ENCODE measurements at places on chromosomes 4 and X.
A peak's percentile ranks its signal among the peaks of the same experiment; 100 is the strongest.

DNA sequence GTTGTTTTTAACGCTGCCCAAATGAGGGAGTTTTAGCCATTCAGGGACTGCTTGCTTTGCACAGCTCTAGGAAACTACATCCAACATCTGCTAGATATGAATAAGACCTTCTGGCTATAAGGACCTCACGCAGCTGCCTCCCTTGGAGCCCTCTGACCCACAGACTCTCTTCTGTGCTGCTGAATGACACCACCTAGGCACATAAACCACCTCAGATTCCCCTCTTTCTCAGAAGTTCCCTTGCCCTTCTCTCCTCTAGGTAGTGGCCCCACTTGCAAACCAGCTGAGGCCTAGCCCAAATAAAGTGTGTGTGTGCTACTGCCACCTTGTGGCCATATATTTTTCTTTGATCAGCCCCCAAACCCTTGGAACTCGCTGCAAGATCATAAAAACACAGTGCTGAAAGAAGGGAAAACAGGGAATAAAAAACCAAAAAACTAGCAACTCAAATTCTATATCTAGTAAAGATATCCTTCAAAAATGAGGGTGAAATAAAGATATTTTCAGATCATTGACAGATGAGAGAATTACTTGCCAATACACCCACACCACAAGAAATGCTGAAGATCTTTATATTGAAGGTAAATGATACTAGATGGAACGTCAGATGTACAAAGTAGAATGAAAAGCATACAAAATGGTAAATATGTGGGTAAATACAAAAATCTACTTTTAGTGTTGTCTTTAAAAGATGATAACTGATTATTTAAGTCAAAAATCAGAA lies 265.9 kb downstream of the ADAMTS3 start:
- DNase-seq = peak; percentile 16

GRCh38 chr4:140252742-140253555 lies 99.0 kb upstream of the MAML3 start:
- DNase-seq = peak; percentile 47

DNA sequence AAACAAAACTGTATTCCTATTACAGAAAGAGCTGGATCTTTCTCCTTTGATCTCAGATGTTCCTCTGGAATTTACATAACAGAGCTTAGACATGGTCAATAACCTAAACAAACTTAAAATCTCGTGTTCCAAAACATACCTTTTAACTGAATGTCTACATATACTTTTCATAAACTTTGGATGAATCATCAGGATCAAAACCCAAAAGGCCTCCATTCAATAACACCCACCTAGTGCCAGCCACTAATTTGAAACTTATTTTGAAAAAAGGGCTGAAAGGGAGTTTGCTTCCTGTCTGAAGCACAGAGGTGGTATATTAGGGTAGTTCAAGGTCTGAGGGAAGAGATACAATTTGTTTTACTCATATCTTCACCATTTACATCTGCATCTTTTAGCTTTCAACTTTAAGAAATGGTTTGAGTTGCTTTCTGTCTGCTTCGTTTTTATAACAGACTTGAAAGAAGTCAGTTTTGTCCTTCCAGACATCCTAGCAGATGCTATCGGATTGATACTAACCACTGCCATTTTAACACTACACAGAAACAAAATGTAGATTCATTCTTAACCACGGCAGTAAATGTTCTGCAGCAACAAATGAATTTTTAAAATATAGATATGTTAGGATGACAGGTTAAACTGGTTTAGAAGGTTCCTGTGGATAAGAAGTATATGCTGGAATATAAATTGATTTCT lies 242.8 kb upstream of the DKK2 start:
- no peak for DNase-seq

DNA sequence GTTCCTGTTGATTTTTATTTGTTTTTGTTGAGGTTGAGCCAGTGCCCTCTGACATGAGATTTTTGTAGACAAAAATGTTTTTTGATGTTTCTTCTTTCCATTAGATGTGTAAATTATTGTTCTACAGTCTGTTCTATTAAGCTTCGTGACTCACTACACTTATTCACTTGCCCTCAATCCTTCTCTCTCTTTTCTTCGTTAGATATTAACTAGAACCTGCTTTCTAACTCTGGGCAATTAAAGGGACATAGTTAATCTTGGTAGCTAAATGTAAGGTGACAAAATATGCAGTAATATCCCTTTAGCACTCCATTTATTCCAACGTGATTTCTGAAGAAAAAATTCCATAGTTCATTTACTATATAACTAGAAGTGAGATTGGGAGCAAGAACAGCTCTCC lies 333.9 kb downstream of the PDHA2 start:
- no peak for DNase-seq

GRCh38 chrX:39427492-39427891 lies 626.2 kb downstream of the MID1IP1 start:
- DNase-seq = peak; percentile 31

DNA sequence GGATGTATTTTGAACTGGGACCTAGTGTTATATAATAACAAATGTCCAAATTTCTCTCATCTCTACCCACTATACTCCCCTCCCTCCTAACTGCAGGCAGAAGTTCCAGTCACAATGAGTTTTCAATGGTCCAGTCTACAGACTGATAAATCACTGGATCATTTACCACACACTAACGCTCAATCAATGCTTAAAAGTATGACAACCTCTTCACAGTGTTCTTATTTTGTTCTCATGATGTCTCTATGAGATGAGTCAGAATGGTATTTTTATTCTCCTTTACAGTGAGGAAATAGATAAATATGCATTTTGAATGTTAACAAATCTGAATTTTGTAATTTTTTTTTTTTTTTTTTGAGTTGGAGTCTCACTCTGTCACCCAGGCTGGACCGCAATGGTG lies 83.7 kb upstream of the ETNPPL start:
- DNase-seq = no peak

- DNase-seq = no peak
Measured at GRCh38 chrX:69369999-69370398, 134.1 kb upstream of the NALF2 start.

GRCh38 chr4:6192245-6192644 lies 8.1 kb downstream of the JAKMIP1 start:
- DNase-seq = no peak

GRCh38 chrX:148573119-148573518 lies 72.7 kb downstream of the AFF2 start:
- DNase-seq = no peak

DNA sequence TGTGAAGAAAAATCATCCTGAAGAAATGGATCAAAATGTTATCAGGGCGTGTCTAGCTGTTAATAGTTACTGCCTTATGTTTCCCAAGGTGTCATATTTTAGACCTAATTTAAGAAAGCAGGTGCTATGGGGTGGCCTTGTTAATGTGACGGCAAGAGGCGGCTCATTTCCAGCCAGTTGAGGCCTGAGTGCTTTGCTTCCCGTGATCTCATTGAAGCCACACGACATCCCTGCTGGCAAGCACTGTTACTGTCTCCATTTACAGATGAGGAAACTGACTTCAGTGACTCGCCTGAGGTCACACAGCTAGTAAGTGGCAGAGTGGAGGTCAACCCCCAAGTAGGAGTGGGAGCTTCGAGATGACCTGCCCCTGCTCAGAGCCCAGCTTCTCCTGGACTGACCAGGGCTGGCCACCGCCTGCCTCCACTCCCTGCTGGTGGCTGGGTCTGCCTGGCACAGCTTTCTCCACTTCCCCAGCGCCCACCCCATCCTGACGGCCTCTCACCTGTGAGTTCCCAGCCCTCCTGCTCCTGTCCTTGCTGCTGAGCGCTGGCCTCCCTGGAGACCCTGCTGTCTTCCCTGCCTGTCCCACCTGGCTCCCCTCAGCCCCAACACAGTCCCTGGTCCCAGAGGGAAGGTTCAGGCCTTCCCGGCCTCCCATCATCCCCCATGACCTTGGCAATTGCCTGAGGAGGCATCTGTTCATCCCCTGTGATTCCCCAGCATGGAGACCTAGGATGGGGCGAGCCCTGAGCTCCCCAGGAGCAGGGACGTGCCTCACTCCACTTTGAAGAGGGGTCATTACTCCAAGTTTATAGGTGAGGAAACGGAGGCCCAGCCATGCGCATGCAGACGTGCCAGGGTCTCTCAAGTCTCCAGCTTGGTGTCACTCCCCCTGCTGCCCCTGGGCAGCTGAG lies 47.7 kb upstream of the SORCS2 start:
- DNase-seq = no peak

GRCh38 chrX:98231003-98231402 lies 1347.3 kb downstream of the RPA4 start:
- no peak for DNase-seq

GRCh38 chr4:3291411-3291968 lies 1.3 kb upstream of the RGS12 start:
- DNase-seq = no peak

DNA sequence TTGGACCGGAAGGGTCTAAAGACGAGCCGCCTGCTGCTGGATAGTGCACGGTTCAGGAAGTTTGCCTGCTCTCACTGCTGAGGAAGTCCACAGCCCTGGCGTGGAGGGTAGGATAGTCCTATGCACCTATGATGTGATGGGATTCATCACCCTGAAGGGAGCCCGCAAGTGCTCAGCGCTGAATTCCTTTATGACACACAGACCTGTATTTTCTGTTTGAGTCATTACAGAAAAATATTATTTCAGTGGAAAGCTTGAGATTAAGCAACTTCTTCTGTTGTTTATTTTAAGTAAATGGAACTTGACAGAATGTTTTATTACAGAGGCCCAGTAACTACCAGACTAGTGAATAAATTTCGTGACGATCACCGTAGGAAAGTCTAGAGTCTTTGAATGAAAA lies 123.2 kb downstream of the TRIML1 start:
- no peak for DNase-seq

DNA sequence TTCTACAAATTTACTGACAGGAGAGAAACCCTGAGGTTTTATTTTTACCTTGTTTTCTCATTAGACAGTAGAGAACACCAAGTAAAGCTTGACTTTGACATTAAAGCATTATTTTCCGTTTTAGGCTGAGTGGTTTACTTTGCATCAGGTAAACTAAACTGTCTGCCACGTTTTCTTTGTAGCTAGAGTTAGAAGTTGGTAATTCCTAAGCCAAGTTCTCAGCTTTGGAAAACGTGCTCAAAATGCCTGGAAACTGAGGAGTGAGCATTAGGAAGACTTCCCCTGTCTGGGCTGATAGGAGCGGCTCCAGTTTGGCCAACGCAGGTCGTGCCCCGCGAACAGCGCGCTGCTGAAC lies 819 bp downstream of the PDLIM3 start:
- no peak for DNase-seq

GRCh38 chr4:89290727-89291516 lies 16.7 kb downstream of the GPRIN3 start:
- DNase-seq = no peak

- DNase-seq = no peak
Measured at GRCh38 chrX:630612-631496, at the start of gene SHOX. TSS of gene SHOX (plus strand) at chrX:630791. CDS start at chrX:630898, 107 bp downstream.

DNA sequence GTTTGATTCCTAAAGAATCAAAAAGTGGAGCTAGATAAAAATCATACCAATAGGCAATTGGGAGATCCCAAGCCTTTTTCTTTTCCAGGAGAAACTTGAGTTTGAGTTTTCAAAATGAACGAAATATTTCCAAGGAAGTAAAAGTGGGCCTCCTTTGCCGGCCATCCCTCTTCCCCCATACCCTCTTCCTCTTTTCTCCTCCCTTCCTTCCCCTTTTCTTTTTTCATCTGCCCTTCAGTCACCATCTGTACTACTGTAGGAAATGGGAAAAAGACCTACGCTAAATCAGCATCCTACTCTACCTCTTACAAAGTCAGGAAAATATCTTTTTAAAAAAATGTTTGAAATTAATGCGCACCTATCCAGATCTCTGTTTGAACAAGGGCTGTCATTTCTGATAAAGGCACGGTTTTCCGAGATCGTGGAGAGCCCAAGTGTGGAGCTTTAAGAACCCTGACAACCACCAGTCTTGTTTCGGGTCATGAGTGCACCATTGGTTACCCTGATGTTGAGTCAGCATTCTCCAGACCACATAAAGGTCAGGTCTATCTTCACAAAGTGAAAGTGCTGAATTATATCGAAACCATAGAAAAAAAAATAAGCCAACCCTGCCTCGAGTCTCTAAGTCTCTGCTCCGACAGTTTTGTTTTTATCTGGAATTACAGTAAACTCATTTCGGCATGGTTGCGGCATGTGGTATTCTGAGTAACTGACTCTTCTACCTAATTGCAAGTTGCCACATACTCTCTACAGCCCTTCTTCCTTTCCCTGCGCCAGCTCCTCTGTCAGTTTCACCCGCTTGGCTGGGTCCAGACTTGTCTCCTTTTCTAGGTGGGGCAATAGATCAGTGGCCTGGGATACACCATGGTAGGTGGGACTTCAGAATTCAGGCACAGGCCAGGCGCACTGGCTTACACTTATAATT lies 140.2 kb upstream of the KLF3 start:
- DNase-seq = peak; percentile 93

DNA sequence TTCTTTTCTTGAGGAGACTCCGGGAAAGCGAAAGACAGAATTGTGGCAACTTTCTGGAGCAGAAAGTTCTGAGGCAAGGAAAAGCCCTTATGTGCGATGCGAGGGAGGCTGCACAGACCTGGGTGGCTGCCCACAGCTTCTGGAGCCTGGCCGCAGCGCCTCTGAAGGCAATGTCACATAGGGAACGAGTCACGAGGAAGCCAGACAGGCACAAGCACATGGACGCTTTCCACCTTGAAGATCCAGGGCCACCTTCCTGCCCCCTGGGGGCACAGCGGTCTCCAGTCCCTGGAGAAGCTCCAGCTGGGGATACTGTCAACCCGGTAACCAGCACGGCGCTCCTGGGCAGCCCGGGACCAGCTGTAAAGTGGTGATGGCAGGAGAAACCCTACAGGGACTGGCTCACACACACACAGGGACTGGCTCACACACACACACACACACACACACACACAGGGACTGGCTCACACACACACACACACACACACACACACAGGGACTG lies 69.8 kb downstream of the MTNR1A start:
- DNase-seq = no peak

GRCh38 chrX:13938051-13938828 lies 91.5 kb downstream of the GEMIN8 start:
- no peak for DNase-seq

DNA sequence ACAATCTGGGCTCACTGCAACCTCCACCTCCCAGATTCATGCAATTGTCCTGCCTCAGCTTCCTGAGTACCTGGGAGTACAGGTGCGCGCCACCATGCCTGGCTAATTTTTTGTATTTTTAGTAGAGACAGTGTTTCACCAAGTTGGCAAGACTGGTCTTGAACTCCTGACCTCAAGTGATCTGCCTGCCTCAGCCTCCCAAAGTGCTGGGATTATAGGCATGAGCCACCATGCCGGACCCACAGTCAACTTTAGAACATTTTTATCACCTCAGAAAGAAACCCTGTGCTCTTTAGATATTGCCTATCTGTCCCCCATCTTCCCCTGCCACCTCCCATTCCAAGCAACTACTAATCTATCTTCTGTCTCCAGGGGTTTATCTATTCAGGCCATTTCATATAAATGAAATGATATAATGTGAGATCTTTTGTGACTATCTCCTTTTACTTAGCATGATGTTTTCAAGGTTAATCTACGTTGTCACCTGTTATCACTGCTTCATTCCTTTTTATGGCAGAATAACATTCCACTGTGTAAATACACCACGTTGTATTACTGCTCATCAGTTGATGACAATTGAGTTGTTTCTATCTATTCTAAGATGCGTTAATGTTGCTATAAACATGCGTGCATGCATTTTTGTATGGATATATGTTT lies 44.3 kb upstream of the GALNT7 start:
- DNase-seq = no peak

Measured in inflammatory macrophage treated with lipopolysaccharide for 4 hours (primary cell).